Fibroblast of lung (primary cell): ENCODE measurements at places on chromosomes 4 and X. TPM values are rescaled to one million over a fixed set of nuclear protein-coding genes. Genes with fewer than 3 reads are reported as not detected.

TLR7 gene
- polyA plus RNA-seq: not detected in 2 replicates

SPACA5 gene
- not detected in 2 replicates for polyA plus RNA-seq

FRAS1 gene
- polyA plus RNA-seq: 0.30 and 0.76 TPM in 2 replicates

RTL3 gene
- polyA plus RNA-seq: 0.38 and 0.40 TPM in 2 replicates

AKAP14 gene
- not detected in 2 replicates for polyA plus RNA-seq

EDA gene
- 0.20 and 0.30 TPM in 2 replicates for polyA plus RNA-seq
